ENCODE measurements at places on chromosomes 5 and 9.

DNA sequence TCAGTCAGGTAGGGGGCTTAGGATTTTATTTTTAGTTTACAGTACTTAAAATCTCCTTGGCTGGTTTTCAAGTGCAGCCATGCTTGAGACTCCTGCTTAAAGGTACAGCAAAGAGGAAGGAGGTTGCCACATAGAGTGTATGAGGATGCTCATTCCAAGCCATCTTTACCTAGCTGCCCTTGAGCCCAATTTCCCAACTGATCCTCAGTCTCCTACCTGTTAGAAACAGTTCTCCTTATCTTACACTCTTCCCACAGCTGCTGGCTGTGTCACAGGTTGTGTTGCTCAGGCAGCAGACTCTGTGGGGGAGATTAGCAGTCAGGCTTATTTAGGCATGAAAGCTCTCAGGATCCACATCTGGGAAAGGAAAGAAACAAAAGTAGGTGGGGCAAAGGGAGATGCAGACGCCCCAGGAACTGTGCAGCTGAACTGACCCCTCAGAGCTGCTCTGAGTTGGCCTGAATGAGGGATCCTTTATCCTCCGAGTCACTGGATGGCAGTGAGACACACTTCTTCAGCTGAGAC lies 95.1 kb downstream of the NMUR2 start:
- DNase-seq, result no peak

- no peak for DNase-seq
Measured at GRCh38 chr5:54001976-54002775, 308.2 kb downstream of the ARL15 start.

GRCh38 chr5:158283397-158283796 lies 424.5 kb upstream of the CLINT1 start:
- DNase-seq, result no peak

DNA sequence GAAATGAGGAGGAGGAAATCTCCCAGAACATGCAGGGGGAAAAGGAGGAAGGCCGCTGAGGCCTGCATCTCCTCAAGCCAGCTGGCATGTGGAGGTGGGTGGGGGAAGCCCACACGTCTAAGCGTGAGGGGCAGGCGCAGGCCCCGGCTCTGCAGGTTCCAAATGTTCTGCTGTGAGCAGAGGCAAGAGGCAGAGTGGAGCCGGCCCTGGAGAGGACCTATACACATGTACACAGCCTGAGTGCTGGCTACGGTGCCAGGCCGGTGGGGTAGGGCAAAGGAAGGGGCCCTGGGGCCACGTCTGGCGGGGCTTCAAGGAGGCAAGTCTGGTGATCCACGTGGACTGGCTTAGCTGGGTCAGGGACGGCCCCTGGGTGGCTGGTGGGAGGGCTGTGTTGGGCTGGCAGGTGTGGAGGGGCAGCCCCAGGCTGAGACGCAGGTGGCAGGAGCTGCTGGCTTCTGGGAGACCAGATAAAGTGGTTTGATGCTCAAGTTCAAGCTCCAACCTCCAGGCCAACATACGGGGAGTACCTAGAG lies 26.4 kb downstream of the LPCAT1 start:
- no peak for DNase-seq

DNA sequence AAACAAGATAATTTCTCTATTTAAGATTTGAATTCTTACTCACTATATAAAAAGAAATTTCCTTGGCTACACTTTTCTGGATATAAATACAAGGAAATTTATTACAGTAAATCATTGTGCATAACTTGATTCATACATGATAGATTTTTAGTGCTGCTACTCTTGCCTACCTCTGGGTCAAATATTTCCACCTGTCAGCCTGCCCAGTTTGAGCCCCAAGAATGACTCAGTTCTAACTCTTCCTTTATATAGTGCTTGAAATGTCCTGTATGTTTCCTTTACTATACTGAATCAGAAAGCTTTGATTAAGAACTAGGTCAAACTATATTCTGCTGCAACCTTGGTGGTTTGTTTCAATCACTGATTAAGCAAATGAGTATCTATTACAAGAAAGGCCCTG lies 147.4 kb upstream of the FTMT start:
- DNase-seq, result no peak

DNA sequence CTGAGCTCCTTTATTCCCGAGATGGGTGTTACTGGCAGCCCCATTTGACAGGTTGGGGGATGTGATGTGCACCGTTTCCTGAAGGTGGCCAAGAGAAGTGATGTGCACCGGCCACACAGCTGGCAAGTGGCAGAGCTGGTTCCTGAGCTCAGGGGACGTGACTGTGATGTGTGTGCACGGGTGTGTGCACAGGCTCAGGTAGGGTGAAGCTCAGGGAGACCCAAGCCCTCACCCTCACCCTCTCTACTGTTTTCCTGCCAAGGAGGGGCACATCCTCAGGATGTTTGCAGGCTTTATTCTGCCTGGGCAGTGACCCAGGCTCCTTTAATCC lies 56.6 kb downstream of the WWC1 start:
- no peak for DNase-seq
